ENCODE measurements at places on chromosomes 11 and 22.

GRCh38 chr11:102653744-102654291 is 28.7 kb upstream of the MMP20 start:
- no peak for DNase-seq

- no peak for DNase-seq
These were observed 2.5 kb downstream of the MAML2 start for GRCh38 chr11:96340555-96340885.

DNA sequence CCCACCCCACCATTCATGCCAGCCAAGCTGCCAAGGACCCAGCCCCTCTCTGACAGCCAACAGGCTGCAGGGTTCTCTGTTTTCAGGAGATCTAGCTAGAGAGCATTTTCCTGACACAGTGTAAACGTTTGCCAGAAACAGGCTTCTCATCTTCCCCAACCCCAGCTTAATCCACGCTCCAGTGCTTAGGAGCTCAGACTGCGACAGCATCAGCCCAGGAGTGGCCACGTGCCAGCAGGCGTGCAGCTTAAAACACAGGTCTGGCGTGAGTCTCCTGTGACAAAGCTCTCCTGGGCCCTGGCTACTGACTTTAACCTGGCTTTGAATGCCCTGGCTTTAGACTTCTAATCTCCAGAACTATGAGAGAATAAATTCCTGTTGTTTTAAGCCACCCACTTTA is 66.6 kb downstream of the GALNT18 start:
- no peak for DNase-seq

- no peak for DNase-seq
These were observed 9.2 kb downstream of the LRRC32 start for GRCh38 chr11:76661306-76661751.

DNA sequence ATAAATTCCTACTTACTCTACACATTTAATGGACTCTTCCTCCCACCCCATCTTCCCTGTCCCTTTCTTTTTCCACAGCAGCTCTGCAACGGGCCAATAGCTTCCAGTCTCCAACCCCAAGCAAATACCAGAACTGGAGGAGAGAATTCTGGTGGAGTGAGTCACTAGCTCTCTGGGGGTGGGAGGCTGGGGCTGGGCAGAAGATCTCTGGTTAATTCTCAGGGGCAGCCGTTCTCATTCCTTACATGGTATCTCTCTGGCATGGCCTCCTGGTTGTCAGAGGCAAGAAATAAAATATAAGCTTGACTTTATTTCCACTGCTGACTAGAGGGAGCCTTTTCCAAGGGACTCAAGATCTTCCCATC is 90.4 kb upstream of the PARVA start:
- no peak for DNase-seq
